ENCODE measurements at places on chromosomes 1 and 21.

DNA sequence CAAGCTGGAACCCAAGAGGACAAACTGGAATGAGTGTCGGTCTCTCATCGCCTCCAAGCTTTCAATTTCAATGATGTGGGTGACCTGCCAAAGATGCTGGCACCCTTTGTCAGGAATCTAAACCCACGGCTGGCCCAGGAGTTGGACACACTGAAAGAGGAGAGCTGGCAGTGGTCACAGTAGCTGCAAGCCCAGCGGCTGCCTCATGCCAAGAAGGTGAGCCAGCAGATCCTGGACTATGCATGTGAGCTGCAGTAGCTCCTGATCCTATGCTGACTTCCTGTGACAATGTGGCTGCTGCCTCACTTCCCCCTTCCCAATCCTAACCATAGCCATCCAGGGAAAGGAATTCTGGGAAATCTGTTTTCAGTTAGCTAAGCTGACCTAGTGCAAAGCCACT, 117.0 kb upstream of the VAV3 start:
- DNase-seq, result no peak

DNA sequence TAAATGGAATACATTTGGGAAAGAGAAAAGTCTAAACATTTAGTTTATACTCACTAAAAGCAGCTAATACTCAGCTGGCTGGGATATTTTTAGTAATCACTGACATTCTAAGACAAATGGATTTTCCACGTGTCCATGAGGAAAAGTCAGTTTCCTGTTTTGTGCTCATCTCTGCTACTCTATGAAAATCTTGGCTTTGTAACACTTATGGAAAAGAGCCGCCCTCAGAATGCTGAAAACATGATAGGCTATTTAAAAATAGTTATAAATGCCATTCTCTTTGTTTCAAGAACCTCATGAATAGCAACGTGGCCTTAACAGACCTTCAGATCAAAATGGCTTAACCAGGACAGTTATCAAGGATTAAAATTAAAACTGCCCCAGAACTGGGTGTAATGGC, 29.9 kb downstream of the MRAP start:
- DNase-seq, result no peak

DNA sequence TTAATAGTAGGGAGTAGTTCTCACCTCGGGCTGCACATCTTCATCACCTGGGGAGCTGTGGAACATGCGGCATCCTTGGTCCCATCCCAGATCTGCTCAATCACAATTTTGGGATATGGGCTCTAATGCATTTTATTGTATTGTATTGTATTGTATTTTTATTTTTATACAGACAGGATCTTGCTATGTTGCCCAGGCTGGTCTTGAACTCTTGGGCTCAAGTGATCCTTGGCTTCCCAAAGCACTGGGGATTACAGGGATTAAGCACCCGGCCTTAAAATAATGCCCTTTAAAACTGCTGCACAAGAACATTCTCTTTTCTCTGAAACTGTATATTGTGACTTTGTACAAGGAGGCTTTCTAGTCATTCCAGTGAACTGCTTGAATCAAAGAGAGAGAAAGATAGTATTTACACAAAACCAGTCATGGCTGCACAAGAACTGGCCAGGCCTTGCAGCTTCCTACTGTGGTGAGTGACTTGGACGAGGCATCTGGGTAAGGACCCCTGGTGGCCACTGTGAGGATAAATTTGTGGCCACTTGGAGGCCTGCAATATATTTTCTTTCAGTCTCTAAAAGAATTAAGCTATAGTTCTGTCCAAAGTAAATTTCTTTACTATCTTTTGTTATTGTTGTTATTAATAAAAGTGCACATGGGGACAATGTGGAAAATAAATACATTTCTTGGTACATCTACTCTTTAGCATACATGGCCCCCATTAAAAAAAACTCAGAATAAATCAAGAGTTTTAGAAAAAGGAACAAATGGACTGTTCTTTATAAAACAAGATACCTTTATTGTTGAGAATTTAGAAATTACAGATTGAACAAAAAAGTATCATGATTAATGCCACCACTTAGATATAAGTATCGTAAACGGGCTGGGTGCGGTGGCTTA, 48.0 kb downstream of the TBCE start:
- peak; percentile 75 for DNase-seq

DNA sequence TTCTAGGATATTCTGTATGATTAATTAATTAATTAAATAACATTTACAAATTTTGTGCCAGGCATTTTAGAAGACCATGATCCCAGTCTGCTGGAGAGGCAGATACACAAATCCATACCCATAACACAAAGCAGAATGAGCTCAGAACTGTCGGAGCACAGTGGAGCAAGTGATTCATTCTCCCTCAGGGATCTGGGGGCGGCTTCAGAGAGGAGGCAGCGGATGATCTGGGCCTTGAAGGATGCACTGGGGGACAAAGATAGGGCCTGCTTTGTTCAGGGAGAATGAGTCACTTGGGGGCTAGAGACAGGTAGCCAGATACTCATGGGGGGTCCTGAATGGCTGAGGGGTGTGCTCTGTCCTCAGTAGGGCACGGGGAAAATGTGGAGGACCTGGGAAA, 50.9 kb upstream of the TRABD2B start:
- no peak for DNase-seq

- DNase-seq, result no peak
Observed at GRCh38 chr1:37515185-37516034, 844 bp upstream of the MEAF6 start.

- peak; percentile 83 for DNase-seq
Observed at GRCh38 chr1:151024540-151025146, 11.7 kb upstream of the BNIPL start.

GRCh38 chr1:220371324-220371723, 99.1 kb upstream of the RAB3GAP2 start:
- DNase-seq, result no peak

DNA sequence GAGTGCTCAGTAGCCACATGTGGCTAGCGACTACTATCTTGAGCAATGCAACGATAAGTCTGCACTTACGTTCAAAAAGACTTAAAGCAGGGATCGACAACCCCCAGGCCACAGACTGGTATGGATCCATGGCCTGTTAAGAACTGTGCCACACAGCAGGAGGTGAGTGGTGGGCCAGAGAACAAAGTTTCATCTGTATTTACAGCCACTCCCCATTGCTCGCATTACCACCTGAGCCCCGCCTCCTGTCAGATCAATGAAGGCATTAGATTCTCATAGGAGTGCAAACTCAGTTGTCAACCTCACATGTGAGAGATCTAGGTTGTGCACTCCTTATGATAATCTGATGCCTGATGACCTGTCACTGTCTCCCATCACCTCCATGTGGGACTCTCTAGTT, 103.6 kb upstream of the ZRANB2 start:
- DNase-seq, result no peak
